ENCODE measurements at places on chromosomes 1 and 21.
A peak's percentile ranks its signal among the peaks of the same experiment; 100 is the strongest.

GRCh38 chr21:34511181-34511580 lies 829 bp downstream of the KCNE1 start:
- DNase-seq, result no peak

DNA sequence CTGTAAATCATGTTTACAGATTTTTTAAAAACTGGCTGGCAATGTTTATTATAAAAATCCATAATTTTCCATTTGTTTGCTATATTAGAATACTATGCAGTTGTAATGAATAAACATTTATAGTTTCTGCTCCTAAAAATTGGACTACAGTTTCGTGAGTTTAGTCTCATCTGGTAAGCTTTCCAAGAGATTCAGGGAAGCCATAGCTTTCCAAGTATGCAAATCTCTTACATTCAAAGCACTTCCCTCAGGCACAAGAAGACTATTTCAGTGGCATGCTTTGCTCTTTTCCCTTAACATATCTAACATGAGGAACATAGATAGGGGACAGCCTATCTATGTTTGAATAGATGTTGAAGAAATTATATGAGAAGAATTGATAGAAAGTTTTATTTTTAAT lies 77.2 kb downstream of the ADGRL2 start:
- no peak for DNase-seq

DNA sequence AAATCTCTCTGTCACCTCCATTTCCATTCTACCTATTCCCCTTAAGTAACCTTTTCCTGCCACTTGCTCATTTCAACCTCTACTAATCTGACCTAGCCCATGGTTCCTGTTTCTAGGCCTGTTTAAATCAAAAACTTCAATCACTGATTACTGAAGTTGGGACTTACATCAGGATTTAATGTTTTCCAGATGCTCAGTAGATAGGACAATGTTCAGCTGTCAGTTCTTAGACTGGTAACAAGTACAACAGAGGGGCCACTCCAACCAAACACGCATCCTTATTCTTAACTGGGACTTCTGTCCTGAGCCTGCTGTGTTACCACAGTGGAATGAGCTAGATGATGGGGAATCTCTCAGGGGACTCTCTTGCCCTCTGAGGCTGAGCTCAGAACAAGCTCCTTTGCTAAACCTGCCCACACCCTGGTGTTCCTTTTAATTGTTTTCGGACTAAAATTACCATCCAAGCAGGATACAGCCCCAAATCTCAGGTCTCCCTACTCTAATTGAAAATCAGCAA lies 974.6 kb downstream of the TTLL7 start:
- no peak for DNase-seq

DNA sequence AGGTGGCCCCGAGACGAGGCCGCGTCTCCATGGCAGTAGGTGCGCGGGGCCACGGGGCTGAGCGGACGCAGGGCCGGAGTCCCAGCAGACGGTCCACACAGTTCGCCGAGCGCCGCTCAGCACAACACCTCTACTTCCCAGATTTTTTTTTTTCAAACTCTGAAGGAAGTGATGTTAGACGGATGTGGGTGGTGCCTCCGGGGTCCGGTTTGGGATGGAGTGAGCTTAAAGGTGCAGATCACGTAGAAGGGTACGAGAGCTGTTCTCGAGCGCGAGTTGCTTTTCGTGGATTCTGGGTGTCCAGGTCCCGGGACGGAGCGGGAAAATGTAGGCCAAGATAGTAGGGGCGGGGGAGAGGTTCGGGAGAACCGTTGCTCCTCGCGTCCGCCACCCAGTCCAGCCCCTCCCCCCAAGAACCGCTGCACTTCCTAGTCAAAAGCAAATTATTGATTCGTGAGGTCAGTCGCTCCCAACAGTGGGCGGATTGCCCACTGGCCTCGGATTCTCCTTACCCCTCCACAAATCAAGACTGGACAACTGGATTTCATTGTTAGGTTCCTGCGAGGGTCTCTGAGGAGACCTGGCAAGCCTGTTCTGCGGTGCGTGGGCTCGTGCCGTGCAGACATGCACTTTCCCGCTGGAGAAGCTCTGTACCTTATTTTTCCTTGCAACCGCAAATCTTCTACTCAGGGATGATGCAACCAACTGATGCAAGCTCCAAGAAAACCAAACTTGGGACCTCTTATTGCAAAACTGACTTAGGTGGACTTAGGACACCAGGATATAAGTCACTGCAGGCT lies at the start of gene TXNDC12:
TXNDC12 (minus strand) TSS at position 126 of the 800 bp plus-strand sequence; CDS start at position 31, 95 bp downstream.
- DNase-seq, result peak; percentile 34

Measured in esophagus squamous epithelium (tissue), 5 donors.